ENCODE measurements at places on chromosomes 6 and 20.

DNA sequence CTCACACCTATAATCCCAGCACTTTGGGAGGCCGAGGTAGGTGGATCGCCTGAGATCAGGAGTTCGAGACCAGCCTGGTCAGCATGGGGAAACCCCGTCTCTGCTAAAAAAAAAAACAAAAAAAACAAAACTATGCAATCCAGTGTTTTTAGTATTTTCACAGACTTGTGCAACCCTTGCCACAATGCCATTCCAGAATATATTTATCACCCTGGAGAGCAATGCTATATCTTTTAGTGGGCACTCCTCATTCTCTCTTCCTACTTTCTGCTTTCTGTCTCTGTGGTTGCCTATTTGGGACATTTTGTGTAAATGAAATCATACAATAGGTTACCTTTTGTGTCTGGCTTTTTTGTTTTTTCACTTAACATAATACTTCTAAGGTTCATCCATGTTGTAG, 39.1 kb upstream of the MROH8 start:
- no peak for DNase-seq

- DNase-seq: no peak
Observed at GRCh38 chr20:43840382-43841070, 74.1 kb upstream of the TOX2 start.

DNA sequence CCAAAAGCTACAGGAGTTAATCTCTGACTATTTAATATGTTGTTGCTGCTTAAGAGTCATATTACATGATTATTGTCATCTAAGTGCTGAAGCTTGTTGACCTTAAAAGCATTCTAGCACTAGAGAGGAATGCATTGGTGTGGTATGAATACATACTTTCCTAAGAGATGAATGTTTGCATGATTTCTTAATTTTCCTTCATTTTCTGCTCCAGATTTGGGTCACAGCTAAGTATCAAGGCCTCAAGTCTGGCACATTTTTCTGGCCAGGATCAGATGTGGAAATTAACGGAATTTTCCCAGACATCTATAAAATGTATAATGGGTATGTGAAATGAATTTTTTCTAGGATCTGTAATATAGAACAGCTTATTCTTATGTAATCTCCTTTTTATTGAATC, 53.6 kb downstream of the ENPP1 start:
- no peak for DNase-seq

GRCh38 chr20:58137236-58137635, 91.2 kb downstream of the ANKRD60 start:
- no peak for DNase-seq

- DNase-seq: no peak
Observed at GRCh38 chr6:119142041-119142440, 63.6 kb upstream of the FAM184A start.

DNA sequence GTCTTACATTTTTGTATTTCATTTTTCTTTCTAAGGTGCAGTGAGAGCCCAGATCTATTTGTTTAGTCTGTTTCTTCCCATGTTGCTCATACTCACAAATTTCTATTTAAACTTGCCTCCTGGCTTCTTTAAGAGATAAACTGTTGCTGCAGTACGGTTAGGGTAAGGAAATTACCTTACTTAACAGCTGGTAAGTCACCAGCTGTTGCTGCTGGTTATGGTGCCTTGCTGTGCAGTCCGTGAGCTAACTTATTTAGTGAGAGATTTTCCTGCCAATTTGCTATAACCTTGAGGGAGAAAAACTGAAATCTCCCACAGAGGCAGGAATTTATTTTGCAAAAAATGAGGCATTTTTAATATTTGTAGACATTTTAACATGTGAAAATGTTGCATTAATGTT, 261.0 kb downstream of the UST start:
- DNase-seq: no peak

- DNase-seq: no peak
Observed at GRCh38 chr20:1807394-1807793, 87.8 kb upstream of the SIRPA start.

DNA sequence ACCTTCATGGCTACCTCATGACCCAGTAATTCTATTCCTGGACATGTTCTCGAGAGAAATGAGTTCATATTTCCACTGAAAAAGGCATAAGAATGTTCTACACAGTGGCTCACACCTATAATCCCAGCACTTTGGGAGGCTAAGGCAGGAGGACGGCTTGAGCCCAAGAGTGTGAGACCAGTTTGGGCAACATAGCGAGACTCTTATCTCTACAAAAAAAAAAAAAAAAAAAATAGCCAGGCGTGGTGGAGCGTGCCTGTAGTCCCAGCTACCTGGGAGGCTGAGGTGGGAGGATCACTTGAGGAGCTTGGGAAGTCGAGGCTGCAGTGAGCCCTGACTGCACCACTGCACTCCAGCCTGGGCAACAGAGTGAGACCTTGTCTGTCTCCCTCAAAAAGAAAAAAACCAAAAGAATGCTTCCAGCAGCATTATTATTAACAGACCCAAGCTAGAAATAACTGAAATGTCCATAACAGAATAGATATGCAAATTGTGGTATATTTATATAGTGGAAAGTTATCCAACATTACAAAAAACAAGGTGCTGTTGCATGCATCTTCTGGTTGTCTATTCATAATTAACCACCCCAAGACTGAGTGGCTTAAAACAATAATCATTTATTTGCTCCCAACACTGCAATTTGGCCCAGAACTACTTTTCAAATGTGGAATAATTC, 9.4 kb upstream of the RAB44 start:
- no peak for DNase-seq

- no peak for DNase-seq
Observed at GRCh38 chr6:44390158-44390683, 2.7 kb downstream of the CDC5L start.

DNA sequence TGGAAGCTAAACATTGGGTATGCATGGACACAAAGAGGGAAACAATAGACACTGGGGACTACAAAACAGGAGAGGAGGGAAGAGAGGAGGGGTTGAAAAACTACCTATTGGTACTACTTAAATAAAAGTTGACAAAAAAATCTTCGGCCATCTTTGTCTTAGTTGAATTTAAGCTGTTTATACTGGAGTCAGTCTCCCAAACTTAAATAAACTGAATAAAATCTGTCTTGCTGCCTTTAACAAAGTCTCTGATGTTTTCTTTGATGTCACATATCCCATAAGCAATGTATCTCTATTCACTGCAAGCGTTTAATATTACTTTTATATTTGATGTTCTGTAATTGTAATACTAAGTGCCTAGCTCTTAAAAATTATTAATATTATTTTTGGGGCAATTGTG, 409.2 kb upstream of the EPHA7 start:
- DNase-seq: no peak

DNA sequence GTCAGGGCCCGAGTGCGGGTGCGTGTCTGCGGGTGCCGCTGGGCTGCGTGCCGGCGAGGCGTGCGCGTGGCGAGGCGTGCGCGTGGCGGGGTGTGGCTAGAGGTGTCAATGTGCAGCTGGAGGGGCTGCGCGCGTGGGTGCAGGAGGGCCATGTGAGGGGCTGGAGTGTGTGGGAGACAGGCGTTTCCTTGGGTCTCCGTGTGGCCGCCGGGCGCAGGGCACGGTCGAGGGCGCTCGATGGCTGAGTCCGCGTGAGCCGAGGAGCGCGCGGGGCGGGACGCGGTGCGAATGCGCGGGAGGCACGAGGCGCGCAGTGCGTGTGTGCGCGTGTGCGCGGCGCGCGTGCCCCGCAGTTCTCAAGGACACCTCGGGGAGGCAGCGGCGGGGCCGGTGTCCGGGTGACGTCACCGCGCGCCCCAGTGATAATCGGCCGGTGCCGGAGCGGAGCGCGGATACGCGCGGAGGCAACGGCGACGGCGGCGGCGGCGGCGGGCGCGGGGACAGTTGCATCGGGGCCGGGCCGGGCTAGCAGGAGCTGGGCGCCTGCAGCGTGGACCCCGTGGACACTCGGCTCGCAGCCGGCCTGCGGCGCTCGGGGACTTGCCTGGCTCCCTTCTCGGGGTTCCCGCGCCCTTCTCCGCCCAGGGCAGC, 38.7 kb downstream of the YTHDF1 start:
- no peak for DNase-seq

DNA sequence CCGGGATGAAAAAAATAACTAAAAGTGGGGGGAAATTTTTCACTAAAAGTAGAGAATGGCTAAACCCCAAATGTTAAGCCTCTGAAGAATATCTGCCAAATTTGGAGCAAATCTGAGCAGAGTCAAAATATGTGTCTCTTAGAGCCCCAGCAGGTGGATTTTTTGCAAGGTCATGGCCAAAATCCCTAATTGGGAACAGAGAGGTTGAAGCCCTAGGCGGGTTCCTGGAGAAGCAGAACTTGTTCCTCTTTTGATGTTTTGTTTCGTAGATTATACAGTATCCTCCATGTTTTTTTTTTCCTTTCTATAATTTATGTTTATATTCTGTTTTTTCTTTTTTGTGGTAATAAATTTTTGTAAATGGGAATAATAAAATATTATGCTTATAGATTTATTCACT, 94.4 kb downstream of the PLCB4 start:
- DNase-seq: no peak

GRCh38 chr6:146650799-146651481, 52.2 kb downstream of the ADGB start:
- no peak for DNase-seq

DNA sequence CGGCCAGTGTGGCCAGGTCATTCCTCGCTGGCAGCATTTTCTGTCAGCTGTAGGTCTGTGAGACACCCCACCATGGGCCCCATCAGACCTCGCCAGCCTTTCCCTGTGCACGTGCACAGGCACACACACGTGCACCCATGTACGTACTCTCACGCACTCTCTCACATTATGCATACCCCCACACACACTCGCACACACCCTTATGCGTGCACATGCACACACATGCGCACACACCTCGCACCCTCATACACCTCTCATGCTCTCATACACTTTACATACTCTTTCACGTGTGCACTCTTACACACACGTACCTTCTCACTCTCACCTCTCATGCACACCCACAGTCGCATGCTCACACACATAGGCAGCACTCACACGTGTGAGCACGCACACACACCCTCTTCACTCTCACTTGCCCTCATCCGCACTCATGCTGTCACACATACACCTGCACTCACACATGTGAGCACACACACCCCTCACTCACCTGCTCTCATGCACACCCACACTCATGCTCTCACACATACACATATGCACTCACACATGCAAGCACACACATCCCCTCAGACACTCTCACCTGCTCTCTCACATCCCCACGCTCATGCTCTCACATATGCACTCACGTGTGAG, 46.7 kb downstream of the SNX9 start:
- no peak for DNase-seq

DNA sequence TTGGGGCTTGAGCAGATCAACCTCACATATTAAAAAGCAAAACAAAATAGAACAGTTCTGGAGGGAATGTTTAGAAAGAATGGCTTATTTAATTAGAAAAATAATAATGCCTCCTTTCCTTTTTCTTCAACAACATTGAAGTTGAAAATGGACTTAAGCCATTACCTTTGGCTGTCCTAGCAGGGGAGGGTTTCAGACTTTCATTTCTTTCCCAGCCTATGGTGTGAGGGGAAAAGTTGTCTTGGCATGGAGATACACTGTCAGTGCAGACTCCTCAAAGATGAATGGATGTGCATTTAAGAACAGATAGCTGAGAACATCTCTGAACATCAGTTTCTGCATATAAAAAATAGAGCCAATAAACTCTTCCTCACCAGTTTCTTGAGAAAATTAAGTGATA, 169.5 kb downstream of the PAX1 start:
- no peak for DNase-seq

DNA sequence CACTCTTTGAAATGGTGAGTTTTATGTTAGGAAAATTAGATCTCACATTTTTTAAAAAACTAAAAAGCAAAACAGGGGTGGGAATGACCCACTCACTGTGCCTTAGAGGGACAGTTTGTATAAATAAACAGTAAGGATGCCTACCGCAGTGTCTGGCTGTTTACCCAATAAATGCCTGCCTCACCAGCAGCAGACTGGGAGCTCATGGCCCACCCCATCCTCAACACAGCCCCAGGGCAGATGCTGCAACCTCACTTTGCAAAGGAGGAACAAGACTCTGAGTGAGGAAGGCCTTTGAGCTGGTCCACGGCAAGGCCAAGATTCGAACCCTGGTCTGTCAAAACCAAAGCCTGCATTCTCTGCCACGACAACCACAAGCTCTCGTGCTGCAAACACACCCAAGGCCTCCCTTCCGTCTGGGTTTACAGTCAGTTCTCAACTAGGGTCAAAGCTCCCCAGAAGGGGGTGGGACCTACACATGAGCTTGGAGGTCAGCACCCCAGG, 77.8 kb downstream of the BMP7 start:
- DNase-seq: no peak

- no peak for DNase-seq
Observed at GRCh38 chr6:112470376-112470775, 123.2 kb downstream of the RFPL4B start.

GRCh38 chr6:90045535-90045934, 151.3 kb downstream of the GJA10 start:
- no peak for DNase-seq

DNA sequence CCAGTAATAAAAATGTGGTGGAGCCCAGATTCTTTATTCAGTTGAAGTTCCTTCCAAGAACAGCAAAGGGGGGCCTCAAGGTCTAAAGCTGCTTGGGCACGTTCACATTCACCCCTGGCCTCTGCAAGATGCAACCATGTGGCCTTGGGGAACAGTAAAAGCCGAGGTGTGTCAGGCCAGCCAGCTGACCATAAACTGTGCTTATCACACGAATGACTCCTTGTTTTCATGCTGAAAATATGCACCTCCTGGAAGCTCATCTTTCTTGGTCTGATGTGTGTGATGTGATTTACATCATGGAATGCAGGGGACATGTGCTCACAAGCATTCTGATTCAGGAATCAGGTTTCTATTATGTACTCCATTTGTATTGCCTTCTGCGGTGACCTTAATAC, 211.6 kb upstream of the MARCKS start:
- no peak for DNase-seq

- DNase-seq: no peak
Observed at GRCh38 chr6:129575378-129576118, 134.4 kb downstream of the ARHGAP18 start.

- no peak for DNase-seq
Observed at GRCh38 chr6:34992376-34992775, 103.3 kb downstream of the ANKS1A start.

DNA sequence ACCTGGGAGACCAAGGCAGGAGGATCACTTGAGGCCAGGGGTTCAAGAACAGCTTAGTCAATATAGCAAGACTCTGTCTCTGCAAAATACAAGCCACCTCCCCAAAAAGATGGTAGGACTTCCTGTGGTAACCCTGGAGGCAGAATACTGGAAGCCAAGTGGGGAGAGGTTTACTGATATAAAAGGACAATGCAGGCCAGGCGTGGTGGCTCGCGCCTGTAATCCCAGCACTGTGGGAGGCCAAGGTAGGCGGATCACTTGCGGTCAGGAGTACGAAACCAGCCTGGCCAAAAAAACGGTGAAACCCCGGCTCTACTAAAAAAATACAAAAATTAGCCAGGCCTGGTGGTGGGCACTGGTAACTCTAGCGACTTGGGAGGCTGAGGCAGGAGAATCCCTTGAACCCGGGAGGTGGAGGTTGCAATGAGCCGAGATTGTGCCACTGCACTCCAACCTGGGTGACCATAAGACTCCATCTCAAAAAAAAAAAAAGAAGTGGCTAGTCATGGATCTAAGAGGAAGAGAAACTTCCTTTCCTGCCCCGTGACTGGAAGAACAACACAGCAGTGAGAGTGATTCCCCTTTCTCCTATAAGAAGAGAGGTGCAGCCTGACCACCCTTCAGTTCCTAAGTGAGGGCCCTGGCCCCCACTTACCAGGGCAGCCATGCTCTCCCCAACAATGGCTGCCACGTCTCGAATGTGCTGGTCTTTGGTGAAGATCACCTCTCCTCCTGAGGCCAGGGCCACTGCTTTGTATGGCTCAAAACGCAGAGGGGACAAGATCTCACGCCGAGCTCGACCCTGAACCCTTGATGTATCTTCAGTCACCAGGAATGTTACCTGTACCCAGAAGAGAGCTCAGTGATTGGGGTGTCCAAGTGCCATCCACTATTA, 6.2 kb downstream of the SAPCD1 start:
- DNase-seq: no peak
